ENCODE measurements at places on chromosomes 1 and 21.
A peak's percentile ranks its signal among the peaks of the same experiment; 100 is the strongest.

GRCh38 chr1:200374569-200375295 is 35.1 kb downstream of the ZNF281 start:
- no peak for DNase-seq

DNA sequence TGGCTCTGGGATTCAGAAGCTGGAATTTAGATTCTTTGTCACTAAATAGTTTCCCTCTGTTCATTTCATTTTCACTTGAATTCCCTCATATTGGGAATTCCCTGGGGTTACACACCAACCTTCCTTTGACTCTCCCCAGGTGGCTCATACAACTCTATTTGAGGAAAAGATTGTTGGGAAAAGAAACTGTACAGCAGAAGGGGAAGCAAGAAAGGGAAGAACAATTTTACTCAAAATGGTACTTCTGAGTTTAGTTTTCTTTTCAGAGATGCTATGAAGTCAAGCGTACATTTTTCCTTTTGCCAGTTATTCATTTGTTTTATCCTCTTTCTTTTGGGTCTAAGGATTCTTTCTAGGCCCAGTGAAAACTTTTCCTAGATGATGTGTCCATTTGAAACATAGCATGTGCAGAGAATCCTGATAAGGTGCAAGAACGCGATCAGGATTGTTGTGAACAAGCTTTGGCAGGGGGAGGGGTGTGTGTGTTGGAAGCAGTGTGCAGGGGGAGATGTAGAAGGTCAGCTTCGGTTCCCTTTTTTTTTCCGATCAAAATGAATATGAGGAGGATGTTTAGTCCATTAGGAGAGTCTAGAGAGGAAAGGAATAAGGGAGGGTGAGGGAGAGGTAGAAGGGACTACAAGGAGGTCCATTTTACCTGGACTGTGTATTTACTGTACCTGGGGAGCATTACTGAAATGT is 26.8 kb upstream of the CD1D start:
- DNase-seq, result no peak

DNA sequence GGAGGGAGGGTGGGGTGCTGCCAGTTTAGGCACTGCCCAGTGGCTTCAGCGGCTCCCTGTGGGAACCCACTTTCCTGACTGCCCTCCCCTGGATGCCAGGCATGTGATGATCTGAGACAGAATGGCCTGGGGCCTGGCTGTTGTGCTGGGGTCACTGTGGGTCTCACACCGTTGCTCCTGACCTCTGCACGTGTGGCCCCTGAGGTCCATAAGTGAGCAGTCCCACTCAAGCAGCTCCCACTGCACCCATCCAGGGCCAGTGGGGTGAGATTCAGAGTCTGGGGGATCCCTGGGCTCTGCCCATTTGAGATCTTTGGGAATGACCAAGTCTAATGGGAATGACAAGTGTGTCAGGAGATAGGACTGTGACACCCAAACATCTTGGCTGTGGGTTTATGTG is 18.0 kb downstream of the PODN start:
- DNase-seq, result no peak

DNA sequence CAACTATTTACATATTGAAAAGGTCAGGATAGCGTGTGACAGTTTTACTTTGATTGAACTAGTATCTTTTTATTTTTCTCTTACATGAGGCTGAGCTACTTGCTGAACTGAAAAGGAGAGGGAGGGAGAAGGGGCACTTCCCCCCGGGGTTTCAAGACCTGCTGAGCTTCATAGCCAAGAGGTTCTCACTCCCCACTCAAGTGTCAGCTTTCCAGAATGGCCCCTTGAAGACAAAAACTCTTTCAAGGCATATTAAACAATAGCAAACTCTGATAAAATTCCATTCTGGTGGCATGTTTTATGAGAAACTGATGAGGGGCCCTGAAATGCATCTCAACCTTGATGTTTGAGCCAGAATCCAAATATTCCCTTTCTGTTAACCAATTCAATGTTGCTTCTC is 143.0 kb downstream of the KAZN start:
- DNase-seq, result no peak

DNA sequence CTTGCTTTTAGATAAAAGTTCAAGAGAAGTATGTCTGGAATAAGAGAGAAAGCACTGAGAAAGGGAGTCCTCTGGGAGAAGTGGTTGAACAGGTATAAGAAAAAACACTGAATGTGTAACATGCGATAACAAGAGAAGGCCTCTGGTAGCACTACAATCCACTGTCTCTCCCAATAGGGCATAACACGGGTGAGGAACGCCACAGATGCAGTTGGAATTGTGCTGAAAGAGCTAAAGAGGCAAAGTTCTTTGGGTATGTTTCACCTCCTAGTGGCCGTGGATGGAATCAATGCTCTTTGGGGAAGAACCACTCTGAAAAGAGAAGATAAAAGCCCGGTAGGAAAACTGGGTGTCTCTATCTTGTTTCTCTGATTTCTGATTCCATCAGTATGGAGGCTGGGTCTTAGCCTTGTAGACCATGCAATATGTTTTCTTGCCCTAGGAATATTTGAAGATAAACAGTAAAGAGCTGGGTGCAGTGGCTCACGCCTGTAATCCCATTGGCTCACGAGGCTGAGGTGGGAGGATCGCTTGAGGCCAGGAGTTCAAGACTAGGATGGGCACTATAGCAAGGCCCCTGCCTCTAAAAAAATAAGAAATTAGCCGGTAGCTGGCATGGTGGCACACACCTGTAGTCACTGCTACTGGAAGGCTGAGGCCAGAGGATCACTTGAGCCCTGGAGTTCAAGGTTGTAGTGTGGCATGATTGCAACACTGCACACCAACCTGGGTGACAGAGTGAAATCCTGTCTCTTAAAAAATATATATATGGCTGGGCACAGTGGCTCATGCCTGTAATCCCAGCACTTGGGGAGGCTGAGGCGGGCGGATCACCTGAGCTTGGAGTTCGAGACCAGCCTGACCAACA is 40.4 kb downstream of the DAP3 start:
- DNase-seq, result no peak

- DNase-seq, result no peak
Observed at GRCh38 chr1:201780952-201781351, 48.0 kb upstream of the IPO9 start.

DNA sequence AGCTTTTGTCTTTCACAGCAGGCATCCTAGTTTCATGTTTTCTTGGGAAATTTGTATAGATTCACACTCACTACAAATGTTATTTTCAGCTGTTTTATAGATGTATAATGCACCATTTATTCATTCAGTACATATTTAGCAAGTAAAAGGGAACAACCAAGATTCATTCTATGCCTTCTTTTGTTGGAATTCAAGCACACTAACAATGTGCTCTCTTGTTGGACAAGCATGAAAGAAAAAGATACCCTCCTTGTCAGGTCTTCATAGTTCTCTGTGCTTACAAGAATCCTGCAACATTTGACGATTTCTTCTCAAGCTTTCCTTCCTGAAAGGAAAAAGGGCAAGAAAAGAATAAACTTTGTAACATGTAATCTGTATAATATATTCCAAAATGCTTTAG is 456.0 kb downstream of the USP25 start:
- no peak for DNase-seq

DNA sequence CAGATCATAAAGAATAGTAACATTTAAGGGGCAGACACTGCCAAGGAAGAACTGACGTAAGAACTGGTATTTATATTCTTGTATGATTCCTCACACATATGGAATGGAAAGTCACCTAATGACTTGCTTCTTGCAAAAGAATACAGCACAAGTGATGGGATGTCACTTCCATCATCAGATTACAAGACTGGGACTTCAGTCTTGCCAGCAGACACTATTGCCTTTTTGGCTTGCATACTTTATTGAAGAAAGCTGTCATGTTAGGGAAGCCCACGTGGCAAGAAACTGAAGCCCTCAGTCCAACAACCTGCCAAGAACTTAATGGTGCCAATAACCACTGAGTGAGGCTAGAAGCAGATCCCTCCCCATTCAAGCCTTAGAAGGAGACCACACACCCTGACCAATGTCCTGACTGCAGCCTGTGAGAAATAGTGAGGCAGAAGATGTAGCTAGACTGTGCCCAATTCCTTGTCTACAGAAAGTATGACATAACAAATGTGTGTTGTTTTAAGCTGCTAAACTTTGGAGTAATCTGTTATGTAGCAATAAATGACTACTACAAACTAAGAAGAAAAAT is 12.0 kb downstream of the EGLN1 start:
- no peak for DNase-seq

GRCh38 chr1:90358448-90358847 is 358.7 kb downstream of the BARHL2 start:
- DNase-seq, result no peak

DNA sequence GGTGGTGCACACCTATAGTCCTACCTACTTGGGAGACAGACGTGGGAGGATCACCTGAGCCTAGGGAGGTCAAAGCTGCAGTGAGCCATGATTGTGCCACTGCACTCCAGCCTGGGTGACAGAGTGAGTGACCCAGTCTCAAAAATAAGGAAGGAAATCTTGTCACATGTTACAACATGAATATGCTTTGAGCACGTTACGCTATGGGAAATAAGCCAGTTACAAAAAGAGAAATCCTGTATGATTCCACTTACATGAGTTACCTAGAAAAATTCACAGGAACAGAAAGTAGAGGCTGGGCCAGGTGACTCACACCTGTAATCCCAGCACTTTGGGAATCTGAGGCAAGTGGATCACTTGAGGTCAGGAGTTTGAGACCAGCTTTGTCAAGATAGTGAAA is 6.7 kb upstream of the PADI6 start:
- no peak for DNase-seq

- no peak for DNase-seq
Observed at GRCh38 chr1:54363925-54364324, 42.3 kb downstream of the SSBP3 start.

GRCh38 chr1:229781453-229781852 is 155.4 kb downstream of the URB2 start:
- DNase-seq, result no peak

DNA sequence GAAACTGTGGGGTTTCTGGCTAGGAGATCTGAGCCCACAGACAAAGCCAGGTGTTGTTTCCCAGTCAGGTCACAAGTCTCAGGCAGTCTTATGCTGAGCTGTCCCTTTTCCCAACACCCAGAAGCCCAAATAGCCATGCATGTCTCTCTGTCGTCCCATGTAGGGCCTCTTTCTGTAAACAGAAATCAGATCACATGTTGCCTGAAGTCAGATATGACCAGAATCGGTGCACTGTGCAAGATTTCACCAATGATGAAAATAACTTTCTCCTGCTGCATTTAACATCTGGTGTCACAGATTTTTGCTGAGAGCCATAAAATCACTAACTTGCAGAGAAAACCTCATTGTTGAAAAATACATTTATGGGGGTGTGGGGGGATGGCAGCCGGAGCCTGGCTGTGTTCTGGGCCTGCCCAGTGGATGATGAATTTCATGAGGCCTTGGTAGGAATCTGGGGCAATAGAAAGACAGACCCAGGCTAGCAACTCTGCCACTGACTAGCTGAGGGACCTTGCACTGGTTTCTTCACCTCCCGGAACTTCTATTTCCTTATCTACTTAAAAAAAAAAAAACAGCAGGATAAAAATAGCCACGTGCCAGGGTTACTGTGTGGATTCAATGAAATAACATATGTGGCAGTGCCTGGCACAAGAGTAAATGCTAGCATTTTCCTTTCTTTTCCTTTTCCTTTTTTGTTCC is 158.8 kb upstream of the NFIA start:
- no peak for DNase-seq

DNA sequence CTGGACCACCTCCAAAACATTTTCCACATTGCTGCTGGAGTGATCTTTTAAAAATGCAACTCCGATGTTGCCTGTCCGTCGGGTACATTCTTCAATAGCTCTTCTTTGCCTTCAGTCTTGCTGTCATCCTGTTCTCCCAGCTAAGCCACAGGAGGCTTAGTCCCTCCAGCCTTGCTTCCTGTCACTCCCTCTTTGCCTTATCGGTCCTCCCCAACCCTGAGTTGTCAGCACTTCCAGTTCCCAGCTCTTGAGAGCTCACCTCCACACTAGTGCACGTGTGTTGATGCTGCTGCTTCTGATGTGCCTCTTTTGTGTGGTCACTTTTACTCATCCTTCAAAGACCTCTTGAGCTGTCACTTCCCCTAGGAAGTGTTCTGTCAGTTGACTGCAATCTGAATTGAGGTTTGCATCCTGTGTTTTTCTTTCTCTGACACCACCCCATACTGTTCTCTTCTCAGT is 15.3 kb downstream of the UCK2 start:
- no peak for DNase-seq

GRCh38 chr1:183360473-183360872 is 57.7 kb downstream of the NMNAT2 start:
- no peak for DNase-seq

- no peak for DNase-seq
Observed at GRCh38 chr1:1782399-1783221, 4.3 kb upstream of the NADK start.

DNA sequence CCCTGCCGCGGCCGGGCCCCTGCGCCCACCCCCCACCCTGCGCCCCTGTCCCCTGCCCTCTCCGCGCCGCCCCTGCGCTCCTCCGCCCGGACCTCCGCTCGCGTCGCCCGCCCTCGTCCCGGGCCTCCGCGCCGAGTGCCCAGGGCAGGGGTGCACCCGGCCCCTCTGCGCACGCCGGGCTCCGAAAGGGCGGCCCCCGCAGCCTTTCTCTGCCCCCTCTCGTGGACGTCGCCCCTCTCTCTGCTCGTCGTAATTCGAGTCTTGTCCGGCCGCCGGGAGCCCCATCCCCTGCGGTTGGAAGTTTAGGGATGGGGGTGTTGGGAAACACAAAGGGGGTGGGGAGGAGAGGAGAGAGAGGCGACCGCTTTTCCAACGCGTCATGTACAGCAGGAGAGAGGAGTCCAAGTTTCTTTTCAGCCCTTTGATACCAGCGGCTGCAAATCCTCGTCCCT is 407 bp downstream of the GALNT2 start:
- no peak for DNase-seq

DNA sequence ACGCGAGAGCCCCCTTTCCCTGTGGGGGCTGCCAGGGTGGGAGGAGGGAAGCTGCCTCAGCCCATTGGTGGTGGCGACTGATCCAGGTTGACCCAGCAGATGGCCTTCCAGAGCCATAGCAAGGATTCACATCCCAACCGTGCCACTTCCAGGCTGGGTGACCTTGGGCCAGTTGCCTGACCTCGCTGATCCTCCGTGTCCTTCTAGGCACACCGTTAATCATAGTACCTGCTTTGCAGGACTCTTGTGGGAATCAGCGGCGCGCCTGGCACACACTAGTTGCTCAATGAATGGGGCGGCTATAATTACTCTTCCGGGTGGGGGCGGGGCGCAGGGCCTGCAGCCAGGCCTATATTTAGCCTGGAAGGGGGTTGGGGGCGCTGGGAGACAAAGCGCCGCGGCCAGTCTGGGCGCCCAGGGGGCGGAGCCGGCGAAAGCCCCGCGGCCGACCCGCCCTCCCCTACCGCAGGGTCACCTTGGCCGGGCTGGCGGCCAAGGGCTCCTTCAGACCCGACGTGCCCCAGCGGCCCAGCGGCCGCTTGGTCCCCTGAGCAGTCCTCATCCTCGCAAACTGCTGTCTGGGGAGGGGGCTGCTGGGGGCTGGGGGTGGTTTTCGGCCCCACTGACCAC is 5.1 kb downstream of the HSPB7 start:
- DNase-seq, result peak; percentile 37

- DNase-seq, result no peak
Observed at GRCh38 chr1:119008483-119009311, 20.6 kb upstream of the TBX15 start.

- DNase-seq, result no peak
Observed at GRCh38 chr21:40797891-40798290, 49.1 kb downstream of the DSCAM start.

Measured in T1000 (cell line).